ENCODE measurements at places on chromosomes 16 and 17. TPM values are rescaled to one million over a fixed set of nuclear protein-coding genes. Genes with fewer than 3 reads are reported as not detected.

Gene TMIGD1
- not detected for polyA plus RNA-seq

Gene C16orf92
- polyA plus RNA-seq: not detected

Gene HOXB3
- polyA plus RNA-seq: 2.6 TPM

Gene MARVELD3
- polyA plus RNA-seq: 6.2 TPM

Gene TLCD3B
- 0.15 TPM for polyA plus RNA-seq

Gene CEP131
- 6.1 TPM for polyA plus RNA-seq

Gene RND2
- 0.20 TPM for polyA plus RNA-seq

Gene SNAI3
- 0.07 TPM for polyA plus RNA-seq

Gene CMTM1
- 1.5 TPM for polyA plus RNA-seq

Gene TVP23A
- polyA plus RNA-seq: not detected

Gene KRT33B
- polyA plus RNA-seq: 0.06 TPM

Gene DNASE1L2
- polyA plus RNA-seq: 0.34 TPM

Gene CTRB1
- not detected for polyA plus RNA-seq

Gene CLEC19A
- not detected for polyA plus RNA-seq

Gene CBLN1
- polyA plus RNA-seq: not detected

Gene HP
- polyA plus RNA-seq: not detected

Gene PYDC1
- not detected for polyA plus RNA-seq

Gene PRR14
- polyA plus RNA-seq: 4.8 TPM

Gene CLEC3A
- not detected for polyA plus RNA-seq

Gene SHISA6
- polyA plus RNA-seq: not detected

Gene KRTAP4-4
- polyA plus RNA-seq: not detected

Gene ACADVL
- polyA plus RNA-seq: 297 TPM

Gene COPRS
- polyA plus RNA-seq: 58.2 TPM

Gene HIGD1B
- not detected for polyA plus RNA-seq

Gene NPIPA7
- 24.2 TPM for polyA plus RNA-seq

Gene C1QTNF8
- polyA plus RNA-seq: not detected

Gene ZNF597
- polyA plus RNA-seq: 1.00 TPM

Gene FOXL1
- polyA plus RNA-seq: 1.2 TPM

Gene TBC1D3E
- not detected for polyA plus RNA-seq

Gene CACNG1
- not detected for polyA plus RNA-seq

Gene RAB11FIP4
- polyA plus RNA-seq: 2.6 TPM

Gene ACSM5
- not detected for polyA plus RNA-seq

Gene SLC5A2
- polyA plus RNA-seq: 0.17 TPM

Gene TMEM114
- not detected for polyA plus RNA-seq

Gene MT1E
- polyA plus RNA-seq: 2,254 TPM

Gene NPIPA3
- polyA plus RNA-seq: 1.5 TPM

Gene MT4
- not detected for polyA plus RNA-seq

Gene CTRB2
- not detected for polyA plus RNA-seq

Gene SPAG9
- 24.0 TPM for polyA plus RNA-seq

Gene ARMC5
- polyA plus RNA-seq: 6.4 TPM

Gene PPM1E
- polyA plus RNA-seq: 0.01 TPM

Gene LRRC46
- polyA plus RNA-seq: 0.28 TPM

Gene RPS6KB1
- polyA plus RNA-seq: 8.2 TPM

Gene ZACN
- polyA plus RNA-seq: not detected

Gene TPSG1
- not detected for polyA plus RNA-seq

Gene KRT35
- not detected for polyA plus RNA-seq

Gene DLX4
- polyA plus RNA-seq: 0.14 TPM

Gene USP43
- 3.7 TPM for polyA plus RNA-seq

Gene ROGDI
- 24.5 TPM for polyA plus RNA-seq

Gene NEURL4
- 14.2 TPM for polyA plus RNA-seq

Gene TSNAXIP1
- 0.51 TPM for polyA plus RNA-seq

Gene TBC1D3K
- polyA plus RNA-seq: not detected
